ENCODE measurements at places on chromosomes 13 and 19. TPM values are rescaled to one million over a fixed set of nuclear protein-coding genes. Genes with fewer than 3 reads are reported as not detected.
A peak's percentile ranks its signal among the peaks of the same experiment; 100 is the strongest.

The C19orf18 gene
- 1.2 TPM for total RNA-seq

The GRIK5 gene
- total RNA-seq, result 0.17 TPM

DNA sequence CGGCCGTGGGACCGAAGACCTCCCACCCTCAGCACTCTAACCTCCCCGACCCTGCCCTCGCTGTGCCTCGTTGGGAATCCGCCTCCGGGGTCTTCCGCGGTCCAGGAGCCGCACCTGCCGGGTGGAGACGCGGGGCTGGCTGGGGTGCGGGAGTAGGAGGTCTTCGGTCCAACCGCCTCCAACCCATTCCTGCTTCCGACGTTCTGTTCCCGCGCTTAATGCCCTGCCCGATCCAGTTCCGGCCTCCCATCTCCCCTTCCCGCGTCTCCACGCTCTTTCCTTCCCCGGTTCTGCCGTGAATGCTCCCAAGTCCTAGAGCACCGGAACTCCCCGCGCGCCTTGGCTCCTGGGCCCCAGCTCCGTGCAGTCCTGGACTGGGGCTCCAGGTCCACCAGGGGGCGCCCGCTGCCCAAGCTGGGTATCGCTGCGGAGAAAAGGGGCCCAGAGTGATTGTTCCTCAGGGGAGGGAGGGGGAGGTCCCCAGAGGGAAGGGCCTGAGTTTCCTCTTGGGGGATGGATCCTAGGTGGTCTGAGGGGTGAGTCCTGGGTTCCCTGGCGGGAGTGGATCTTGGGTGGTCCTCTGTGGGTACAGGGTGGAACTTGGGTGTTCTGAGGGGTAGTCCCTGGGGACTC is 14.1 kb upstream of the TNFSF9 start:
- DNase-seq, result peak; percentile 85

GRCh38 chr19:51059715-51060114 is 5.2 kb downstream of the KLK13 start:
- DNase-seq, result no peak

The LRRC25 gene
- 0.73 TPM for total RNA-seq

All from CD4-positive, alpha-beta memory T cell (primary cell).